ENCODE measurements at places on chromosomes 3 and 15.

DNA sequence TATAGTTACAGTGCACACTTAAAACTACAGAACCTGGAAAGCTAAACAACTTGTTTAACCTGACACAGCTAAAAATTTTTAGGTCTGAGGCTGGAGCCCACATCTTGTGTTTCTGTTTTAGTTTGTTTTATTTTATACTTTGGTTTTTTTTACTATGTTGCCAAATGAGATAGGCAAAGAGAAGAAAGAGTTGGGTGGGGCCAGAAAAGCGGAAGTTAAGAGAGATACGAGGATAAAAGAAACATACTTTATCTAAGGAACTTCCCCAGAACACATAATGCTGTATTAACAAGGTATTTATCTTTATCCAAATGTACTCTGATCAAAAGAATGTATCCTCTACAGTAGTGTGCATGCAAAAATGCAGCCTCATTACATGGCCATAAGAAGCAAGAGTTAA lies 1145.7 kb downstream of the EPHA3 start:
- no peak for DNase-seq

DNA sequence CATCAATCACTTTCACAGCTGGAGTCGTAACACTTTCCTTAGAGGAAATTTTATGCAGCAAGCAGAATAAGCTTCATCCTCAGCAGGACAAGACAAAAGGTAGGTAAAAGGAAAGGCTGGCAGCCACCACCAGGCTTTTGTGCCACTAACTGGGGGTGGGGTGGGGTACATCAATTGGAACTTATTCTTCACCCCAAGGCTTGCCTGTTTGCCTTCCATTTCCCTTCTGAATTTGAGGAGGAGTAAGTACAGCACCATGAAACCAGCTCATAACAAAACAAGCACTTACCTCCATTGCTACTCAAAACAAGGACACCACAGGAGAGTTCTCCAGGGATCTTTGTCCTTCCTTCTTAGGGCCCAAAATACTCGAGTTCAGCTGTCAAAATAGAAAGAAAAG lies 296.8 kb downstream of the ARRDC4 start:
- no peak for DNase-seq

GRCh38 chr3:42163622-42164244 lies 72.6 kb downstream of the TRAK1 start:
- DNase-seq, result no peak

DNA sequence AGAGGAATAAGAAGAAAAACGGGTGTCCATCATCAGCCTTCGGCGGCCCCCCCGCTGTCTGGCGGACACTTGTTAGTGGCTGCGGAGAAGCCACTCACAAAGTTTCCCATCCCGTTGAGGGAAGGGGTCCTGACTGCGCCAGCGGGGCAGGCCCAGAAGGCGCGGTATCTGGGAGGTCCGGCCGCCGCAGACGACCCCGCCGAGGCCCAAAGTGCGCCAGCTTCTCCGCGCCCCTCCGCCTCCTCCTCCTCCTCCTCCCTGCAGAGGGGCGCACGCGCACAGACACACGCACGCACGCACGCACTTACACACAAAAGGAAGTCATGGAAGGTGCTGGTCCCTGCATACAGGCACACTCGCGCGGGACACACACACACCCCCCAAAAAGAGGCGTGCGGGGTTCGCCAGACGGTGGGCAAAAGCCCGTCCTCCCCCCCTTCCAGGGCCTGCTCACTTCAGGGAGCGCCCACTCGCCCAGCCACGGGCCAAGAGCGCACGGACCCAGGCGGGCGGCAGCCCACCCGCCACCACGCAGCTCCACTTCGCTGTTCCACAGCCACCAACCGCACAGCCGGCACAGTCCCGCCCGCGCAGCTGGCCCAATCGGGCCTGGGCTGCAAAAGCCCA lies 18.0 kb downstream of the ZNF148 start:
- DNase-seq, result peak; percentile 86

GRCh38 chr15:37253877-37254276 lies 153.5 kb upstream of the MEIS2 start:
- no peak for DNase-seq

DNA sequence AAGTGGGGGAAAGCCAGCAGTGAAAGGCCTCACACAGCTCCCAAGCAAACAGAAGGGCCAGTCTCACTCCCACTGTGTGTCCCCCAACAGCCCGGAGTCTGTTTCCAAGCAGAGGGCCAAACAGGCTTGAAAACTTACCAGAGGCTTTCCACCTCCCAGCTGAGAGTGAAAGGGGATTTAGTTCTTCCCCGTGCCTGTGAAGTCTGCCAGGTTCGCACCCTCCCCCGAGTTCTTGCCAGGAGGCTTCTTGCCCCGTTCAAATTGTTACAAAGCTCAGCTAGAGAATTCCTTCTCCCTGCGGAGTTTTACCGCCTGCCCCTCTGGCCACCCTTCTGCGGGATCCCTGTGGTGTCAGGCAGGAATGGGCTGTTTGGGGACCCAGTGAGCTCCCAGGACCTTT lies 68.0 kb upstream of the WNT7A start:
- no peak for DNase-seq

GRCh38 chr15:83816124-83816883 lies 162.4 kb downstream of the ADAMTSL3 start:
- no peak for DNase-seq

GRCh38 chr3:195889870-195890295 lies 18.5 kb downstream of the TNK2 start:
- no peak for DNase-seq

GRCh38 chr3:82274897-82275296 lies 513.5 kb upstream of the GBE1 start:
- DNase-seq, result no peak

DNA sequence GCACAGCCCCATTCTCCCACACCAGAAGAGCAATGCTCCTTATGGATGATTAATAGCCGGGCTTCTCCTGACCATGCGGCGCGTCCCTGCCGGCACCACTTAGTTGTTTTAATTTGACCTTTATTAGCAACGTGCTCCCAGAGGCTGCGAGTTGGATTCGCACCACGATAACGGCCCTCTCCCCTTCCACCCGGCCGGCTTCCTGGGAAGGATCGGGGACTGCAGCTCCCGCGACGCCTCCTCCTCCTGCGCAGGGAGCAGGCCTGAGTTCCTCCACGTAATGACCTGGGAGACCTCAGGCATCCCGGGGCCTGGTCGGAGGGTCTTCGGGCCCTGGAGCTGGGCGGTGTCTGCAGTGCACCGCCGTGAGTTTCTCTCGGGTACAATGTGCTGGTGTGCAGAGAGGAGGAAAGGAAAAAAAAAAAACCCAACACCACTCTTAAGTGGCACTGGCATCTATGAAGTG lies 243.3 kb upstream of the TOPAZ1 start:
- peak; percentile 36 for DNase-seq

GRCh38 chr15:52136442-52136980 lies 23.9 kb upstream of the BCL2L10 start:
- DNase-seq, result no peak

DNA sequence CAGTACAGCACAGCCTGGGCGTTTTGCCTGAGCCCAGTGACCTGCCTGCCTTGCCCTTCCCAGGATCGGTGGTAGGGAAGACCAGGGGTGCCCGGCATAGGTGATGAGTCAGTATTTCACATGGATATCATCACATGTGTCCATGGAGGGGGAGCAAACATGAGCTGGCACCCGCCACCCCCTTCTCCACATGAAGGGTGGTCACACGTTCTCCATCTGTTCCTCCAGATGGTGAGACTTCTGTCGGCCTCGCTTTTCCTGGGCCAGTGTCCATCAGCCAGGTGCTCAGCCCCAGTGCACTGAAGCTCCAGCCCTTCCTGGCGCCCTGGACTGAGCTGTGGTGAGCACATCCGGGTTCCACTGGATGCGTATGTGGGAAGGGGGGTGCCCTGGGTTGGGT lies 208.4 kb downstream of the UBE3A start:
- no peak for DNase-seq

- DNase-seq, result no peak
Measured at GRCh38 chr3:148178503-148178902, 519.2 kb upstream of the AGTR1 start.

DNA sequence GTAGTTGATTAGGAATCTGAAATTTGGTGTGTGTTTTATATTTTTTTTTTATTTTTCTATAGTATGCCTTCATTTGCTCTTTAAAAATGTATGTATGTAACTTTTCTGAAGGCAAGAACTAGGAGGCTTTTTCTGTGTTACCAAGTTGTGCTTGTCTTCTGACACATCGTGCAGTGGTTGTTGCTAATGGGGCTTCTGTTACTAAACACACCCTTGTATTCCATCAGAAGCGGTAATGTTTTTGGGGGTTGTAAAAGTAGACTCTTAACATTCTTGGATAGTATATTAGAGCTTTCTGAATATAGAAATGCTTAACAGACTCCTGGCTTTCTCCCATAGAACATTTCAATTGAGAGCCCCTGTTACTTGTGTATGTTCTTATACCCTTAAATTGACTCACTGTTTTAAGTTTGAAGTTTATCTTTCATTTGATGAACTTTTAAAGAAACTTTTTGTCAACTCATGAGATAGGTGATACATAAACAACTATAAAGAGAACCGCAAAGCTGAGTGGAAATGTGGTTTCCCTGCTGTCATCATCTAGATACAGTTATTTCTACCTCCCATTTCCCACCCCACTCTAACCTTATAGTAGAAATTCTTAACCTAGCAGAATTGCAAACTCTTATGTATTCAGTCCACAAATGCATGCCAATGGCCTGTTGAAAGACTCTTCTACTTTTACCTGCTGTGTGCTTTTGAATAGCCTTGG lies 2.5 kb downstream of the TIPARP start:
- no peak for DNase-seq

DNA sequence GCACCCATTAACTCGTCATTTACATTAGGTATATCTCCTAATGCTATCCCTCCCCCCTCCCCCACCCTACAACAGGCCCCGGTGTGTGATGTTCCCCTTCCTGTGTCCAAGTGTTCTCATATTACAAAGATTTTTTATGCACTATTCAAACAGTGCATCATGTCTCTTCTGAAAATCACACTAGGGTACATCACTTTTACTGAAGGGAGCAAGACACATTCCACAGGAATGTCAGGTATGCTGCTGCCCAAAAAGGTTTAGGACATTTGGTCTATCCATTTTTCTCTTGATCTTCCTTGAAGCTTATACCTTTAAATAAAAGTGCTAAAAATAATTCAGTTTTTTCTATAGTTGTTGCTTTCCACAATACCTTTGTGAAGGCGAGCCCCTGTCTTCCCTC lies 9.2 kb upstream of the EPHA3 start:
- DNase-seq, result no peak

DNA sequence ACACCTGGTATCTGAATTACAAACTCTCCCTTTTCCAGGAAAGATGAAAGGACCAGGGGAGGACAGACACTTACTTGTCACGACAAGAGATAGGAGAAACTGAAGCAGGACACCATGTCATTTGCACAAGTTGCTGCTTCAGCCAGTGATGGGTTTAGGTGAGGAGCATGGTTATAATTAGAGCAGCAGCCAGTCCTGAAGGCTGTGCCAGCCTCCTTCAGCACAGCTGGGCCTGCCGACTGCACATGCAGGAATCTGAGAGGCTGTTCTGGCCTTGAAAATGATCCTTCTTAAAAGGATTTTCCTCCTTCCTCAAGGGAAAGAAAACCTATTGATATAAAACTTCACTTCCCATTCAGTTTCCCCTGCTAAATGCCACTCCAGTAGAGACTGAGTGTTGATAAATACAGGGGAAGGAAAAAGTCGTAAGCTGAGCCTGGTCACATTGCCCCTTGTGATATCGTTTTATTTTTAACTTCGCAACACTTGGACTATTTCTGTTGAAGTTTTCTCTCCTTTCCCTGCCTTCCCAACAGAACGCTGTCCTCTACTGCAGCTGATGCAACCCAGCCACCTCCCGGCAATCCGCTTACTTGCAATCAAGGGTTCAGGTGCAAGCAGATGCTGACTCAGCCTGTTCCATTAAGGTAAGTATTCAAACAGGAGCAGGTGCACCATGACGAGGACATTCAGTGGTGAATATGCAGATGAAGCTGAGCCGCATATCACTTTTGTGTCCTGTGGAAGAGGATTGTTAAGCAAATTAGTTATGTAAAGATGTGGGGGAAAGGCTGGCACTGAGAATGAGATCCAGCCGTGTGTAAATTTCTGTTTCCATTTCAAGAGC lies at the start of gene FBXO40:
Gene FBXO40, plus strand, starts transcription at position 524 of the 847 bp plus-strand sequence. CDS start 27,197 bp downstream, outside the sequence.
- no peak for DNase-seq

GRCh38 chr3:12471241-12471640 lies 13.0 kb upstream of the TSEN2 start:
- DNase-seq, result no peak

GRCh38 chr3:195122261-195122660 lies 148.7 kb downstream of the XXYLT1 start:
- DNase-seq, result no peak

GRCh38 chr15:55687792-55688191 lies 55.2 kb downstream of the PRTG start:
- DNase-seq, result no peak

DNA sequence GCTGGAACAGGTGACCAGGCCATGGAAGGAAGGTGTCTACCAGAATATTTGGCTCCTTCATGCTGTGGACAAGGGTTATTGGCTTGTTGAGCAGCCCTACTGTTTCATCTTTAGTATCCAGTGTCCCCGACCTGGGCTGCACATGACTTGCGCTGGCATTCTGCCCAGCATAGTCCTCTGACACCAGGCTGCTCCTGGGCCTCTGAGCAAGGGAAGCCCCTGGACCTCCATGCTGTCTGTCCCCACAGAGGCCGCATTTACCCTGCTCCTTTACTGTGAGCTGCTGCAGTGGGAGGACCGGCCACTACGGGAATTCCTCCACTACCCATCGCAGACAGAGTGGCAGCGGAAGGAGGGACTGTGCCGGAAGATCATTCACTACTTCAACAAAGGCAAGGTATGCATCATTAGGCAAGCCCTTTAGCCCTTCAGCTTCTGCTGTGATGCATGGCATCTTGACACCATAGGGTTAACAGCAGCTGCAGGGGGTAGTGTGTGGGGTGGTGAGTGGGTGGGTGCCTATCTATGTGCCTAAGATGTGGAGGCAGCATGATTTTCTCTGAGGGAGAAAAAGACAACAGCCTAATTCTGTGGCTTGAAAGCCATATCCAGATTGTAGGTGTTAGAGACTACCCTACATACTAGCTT lies 44.0 kb upstream of the MANF start:
- DNase-seq, result no peak

DNA sequence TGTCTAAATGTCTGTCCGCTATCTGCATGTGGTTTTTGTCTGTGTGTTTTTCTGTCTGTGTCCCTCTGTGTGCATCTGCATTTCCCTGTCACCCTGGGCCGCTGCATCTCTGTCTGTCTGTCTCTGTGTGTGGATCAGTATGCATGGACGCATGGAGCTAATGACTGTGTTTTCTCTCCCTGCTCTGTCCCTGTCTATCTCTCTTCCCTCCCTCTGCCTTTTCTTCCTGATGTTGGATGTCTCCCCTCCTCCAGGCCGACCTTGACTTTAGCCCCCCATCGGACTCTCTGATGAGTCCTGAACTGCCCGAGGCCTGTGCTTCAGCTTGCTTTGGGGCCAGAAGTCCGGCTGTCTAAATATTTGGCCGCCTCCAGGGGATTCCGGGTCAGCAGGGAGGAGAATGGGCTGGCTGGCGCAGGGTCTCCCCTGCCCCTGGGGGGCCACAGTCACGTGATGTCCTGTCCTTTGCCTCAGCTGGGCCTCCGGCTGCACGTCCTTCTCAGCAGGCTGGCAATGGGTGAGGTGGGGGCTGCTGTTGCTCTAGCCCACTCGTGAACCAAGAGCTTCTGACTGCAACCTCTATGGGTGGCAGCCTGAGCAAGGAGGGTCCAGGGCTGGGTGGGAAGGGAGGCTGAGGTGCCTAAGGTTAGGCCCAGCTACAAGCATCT lies 3.7 kb downstream of the SLC38A3 start:
- no peak for DNase-seq
